ENCODE measurements at places on chromosomes 3 and 15.

DNA sequence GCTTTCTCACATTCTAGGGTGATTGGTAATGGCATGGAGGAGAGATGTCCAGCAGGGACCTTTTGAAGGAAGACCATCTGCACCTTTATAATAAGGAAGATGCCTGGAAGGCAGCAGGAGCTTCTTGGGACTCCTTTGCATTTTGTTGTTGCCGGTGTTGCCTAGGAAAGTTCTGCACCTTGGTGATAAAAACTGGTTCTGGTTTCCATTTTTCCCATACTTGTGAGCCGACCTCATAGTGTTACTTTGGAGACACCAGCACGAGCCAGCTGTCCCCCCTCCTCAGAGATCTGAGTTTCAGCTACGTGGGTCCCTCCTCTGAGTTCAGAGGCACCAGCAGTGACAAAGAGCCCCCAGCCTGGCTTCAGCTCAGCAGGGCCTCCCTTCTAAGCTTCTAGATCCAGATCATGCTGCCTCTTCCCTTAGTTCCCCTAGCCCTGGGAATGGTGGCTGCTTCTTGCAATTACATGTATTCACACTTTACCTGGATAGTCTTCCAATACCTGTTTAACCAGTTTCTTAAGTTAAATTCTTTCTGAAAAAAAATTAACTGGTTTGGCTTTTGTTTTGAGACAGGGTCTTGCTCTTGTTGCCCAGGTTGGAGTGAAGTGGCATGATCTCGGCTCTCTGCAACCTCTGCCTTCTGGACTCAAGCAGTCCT lies 18.0 kb upstream of the FSTL1 start:
- DNase-seq = no peak

- no peak for DNase-seq
These were observed 15.8 kb upstream of the ABHD17C start for GRCh38 chr15:80679167-80679803.

DNA sequence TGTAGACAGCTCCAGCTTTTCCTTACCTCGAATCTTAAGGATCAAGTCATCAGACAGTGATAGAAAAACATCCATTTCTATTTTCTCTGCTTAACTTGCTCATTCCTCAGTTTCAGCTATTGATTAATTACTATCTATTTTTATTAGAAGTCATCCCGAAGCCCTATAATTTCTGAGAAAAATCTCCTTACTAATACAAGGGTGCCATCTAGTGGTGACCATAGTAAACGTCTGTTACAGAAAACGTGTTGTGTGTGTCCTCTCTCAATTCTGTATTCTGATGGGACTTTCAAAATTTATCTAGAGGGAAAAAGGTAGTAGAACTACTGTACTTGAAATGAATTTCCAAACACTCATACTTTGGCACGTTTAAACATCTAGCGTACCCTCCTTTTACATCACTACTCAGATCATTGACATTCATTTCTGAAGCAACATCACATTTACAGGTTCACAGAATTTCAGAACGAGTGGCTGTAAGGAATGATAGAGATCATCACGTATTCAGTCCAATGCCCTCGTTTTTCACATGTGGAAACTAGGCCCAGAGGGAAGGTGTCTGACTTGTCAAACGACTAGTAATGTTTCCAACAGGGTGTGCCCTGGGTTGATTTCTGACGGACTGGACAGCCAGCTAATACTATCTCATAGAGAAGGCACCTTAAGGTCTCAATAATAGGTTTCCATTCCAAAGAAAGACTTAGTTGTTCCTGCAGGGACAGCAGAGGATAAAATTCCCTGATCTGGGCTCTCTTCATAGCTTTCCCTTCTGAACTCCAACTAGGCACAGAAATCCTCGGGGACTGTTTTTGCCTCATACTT lies 25.6 kb downstream of the HACD2 start:
- no peak for DNase-seq

- no peak for DNase-seq
These were observed 132.6 kb downstream of the ATP1B3 start for GRCh38 chr3:142009029-142009428.

GRCh38 chr15:92523176-92523575 lies 129.5 kb downstream of the ST8SIA2 start:
- no peak for DNase-seq

DNA sequence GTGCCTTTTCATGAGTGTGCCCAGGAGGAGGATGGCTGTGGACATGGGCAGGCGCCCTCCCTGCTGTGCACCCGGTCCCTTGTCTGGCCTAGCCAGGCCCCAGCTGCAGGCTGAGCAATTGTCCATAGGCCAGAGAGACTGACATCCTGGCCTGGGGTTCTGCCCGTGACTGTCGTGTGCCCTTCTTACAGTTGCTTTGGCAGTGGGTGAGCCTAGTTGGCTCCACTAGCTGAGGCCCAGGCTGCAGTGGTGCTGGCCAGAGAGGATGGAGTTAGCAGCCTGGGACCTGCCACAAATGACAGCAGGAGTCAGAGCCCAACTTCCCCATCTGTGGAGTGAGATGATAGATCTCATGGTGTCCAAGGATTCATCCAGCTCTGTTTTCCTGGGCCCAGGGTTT lies 9.0 kb upstream of the CHRNB4 start:
- no peak for DNase-seq

- no peak for DNase-seq
These were observed 4.0 kb upstream of the TBC1D21 start for GRCh38 chr15:73869216-73869995.

GRCh38 chr3:107346564-107346963 lies 30.7 kb upstream of the CCDC54 start:
- no peak for DNase-seq

DNA sequence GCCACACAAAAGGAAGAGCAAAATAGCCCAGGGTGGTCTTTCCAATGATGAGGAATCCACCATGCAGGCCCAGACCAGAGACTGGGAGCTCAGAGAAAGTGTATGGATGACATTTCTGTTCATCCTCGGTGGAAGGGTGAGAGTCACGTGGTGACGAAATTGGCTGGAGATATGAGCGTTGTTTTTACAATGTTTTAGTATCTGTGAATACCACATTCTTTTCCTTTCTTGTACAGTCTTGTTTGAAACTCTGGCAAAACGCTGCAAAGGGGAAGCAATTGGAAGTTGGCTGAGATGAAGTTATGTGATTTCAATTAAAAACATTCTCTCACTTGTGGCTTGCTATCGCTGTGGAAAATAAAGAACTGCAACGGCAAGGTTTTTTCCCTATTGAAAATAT lies 137.5 kb downstream of the MAGI1 start:
- DNase-seq = no peak

Measured in activated CD4-positive, CD25-positive, alpha-beta regulatory T cell (primary cell).